ENCODE measurements at places on chromosomes 3 and 15.

- no peak for DNase-seq
These were observed 7.0 kb downstream of the BHLHE40 start for GRCh38 chr3:4986175-4986781.

DNA sequence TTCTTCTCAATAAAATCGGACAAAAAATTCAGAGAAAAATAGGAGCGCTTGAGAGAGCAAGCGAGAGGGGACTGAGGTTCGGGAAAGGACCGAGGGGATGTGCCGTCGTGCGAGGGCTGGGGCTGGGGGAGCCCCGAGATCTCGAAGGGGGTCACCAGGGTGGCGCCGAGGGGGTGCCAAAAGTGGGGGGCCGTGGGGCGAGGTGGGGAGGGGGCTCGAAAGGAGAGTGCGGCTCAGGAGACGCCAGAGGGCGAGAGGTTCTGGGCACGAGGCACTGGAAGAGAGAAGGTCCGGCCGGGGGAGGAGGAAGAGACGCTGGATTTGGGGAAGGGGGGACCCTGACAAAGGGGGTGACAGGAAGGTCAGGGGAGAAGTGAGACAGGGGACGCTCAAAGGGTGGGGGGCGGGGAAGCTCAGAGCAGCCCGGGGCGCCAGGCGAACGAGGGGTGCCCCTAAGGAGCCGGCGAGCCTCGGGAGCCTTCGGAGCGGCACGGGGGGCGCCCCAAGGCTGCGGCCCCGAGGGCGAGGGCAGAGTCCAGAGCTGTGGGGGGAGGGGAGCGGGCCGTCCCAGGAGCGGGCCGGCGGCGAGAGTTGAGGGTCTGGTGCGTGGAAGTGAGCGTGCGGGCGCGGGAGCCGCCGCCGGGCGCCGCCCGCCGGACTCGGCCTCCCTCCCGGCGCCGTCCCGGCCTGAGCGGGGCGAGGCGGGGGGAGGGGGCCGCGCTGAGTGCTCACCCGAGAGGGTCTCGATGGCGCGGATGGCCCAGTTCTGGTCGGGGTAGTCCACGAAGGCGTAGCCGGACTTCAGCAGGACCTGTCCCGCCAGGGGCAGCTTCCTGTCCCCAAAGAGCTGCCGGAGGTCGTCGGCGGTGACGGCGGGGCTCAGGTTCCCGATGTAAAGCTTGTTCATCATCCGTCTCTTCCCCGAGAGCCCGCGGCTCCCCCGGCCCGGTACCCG lies 514 bp downstream of the IGF2BP2 start:
- no peak for DNase-seq

- DNase-seq, result no peak
These were observed 39.0 kb downstream of the RASA2 start for GRCh38 chr3:141525814-141526213.

- no peak for DNase-seq
These were observed 773.4 kb downstream of the ROBO1 start for GRCh38 chr3:78994174-78995027.

- no peak for DNase-seq
These were observed 27.6 kb downstream of the ZNF592 start for GRCh38 chr15:84775867-84776449.

DNA sequence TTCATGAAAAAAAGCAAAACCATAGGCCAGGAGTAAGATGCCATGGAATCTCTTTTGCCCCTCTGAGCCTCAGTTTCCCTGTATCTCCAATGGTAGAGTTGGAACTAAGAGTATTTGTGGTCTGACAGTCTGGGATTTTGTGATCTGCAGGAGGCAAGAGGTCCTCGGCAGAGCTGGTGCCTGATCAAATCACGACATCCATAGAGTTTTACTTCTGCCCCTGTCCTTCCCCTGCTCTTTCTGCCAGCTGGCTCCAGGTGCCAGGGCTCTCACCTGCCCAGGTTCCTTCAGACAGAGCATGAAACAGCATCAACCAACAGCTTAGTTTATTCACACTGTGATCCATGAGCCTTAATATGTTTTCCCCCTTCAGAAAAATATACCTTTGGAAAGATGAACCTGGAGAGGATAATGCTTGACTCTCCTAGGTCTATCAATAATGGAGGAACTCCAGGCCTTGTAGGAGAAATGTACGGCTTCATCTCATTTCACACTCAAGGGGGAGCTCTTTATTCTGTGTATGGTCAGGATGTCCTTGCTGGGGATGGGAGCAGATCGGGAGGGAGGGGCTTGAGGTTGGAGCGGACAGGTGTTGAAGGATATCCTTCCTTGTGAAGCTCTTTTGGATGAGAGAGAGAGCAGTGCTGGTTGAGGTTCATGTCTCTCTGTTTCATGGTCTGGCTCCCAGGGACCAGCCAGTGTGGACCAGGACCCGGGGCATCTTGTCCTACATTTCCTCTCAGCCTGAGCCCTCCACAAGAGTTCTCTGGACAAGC lies 309.9 kb downstream of the RPLP1 start:
- DNase-seq, result no peak

- no peak for DNase-seq
These were observed 58.1 kb upstream of the FNDC3B start for GRCh38 chr3:171981271-171981605.

DNA sequence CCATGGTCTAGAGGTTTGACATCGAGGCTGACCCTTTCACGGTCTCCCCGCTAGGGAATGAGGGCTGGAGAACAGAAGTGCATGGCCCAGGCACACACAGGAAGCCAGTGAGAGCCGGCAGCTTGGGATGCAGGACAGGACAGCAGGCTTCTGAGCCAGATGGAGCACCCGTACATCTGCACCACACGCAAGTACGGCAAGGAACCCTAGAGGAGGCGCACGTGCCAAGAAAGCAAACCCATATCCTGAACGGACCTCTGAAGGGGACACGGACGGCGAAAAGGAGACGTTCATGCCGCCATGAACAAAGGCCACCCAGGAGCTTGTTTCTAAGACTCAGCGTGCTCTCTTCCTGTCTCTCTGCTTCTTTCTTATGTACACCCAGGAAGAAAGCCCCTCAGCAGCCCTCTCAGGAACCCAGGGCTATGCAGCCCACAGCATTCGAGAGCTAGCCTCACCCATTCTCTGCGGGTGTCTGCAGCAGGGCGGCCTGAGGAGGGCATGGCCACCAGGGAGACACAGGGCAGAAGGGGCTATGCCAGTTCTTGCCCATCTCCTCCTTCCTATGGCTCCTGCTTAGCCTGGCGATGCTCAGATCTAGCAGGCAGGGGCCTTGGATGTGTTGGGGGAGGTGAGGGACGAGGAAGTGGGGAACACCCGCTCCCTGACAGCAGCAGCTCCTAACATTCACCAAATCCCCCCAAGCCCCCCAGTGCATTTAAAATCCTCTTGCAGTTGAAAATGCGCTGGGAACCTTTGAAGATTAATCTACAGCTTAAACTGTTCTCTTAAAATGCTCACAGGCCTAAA lies 81.3 kb downstream of the PCSK6 start:
- DNase-seq, result no peak

DNA sequence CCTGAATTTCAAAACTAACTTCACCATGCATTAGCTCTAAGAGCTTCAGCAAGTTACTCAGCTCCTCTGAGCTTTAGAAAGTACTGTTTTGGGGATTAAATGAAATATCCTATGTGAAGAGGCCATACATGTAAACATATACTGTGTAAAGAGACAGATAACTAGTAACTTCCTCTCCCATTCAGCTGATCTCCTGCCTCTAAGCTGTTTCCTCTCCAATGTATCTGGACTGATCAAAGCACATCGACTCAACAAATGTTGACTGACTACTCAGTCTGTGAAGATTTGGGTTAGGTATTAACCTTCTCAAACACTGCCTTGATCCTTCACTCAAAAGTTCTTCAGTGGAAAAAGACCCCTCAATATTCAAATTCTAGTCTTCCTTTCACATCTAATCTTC lies 82.0 kb downstream of the BOC start:
- DNase-seq, result no peak

DNA sequence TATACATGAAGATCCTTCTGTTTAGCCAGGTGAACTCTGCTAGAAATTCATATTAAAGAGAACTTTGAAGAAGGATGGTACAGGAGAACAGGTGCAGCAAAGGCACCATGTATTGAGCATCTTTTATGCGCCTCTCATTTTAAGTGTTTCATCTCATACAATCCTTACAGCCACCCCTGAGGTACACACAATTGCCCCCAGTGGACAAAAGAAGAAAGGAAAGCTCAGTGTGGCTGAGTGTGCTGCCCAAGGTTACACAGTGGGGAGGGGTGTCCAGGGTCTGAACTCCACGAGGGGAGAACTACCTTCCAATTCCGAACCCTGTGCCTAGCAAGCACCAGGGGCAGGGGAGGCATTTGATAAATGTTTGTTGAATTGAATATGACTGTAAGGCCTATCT lies 98.6 kb downstream of the MECOM start:
- no peak for DNase-seq

DNA sequence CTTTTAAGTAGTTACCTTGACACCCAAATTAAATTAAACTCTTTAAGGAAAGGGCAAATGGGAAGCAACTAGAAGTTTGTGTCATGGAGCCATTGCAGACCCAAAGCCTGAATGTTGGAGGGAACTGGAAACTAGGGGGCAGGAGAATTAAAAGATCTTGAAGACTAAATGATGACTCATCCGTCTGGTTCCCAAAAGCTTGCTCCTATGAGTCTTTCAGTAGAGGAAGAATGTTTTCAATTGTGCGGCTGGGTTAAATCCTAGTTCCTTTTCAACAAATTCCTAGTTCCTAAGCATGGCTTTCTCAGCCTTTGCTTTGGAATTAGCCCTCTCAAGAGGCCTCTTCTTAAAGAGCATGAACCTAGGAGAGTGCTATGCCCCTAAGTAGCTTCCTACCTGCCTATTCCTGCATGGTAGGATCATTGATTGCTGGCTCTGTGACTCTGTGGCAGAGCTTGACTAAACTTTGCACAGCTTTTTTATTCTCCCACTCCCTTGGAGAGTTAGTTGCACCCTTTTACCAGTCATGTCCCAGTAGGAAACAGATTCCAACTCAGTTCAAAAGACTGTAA lies 17.7 kb downstream of the CLEC3B start:
- DNase-seq, result no peak

GRCh38 chr3:47035645-47036044 lies 56.2 kb downstream of the NBEAL2 start:
- DNase-seq, result no peak

GRCh38 chr3:13111873-13112520 lies 38.8 kb upstream of the IQSEC1 start:
- DNase-seq, result no peak

GRCh38 chr3:98359993-98360675 lies 6.5 kb downstream of the OR5K4 start:
- DNase-seq, result no peak

GRCh38 chr3:120349855-120350125 lies 636 bp upstream of the LRRC58 start:
- no peak for DNase-seq

DNA sequence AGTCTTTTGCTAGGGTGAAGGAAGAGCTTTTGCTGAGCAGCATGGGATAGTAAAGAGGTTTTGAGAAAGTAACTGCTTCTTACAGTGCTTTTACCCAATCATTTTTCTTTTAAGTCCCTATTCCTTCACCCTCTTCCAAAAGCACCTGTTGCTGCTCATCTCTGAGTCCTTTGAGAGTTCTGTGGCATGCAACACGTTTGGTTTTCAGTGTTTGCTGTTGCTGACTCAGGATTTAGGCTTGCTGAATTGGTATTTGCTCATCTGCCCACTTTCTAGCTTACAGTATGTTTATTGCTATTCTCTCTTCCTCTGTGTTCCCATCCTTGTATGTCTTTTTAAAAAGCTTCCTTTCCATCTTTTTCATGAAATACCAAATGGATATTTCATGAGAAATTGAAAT lies 55.9 kb upstream of the THRB start:
- DNase-seq, result no peak

- no peak for DNase-seq
These were observed 43.3 kb downstream of the RBMS3 start for GRCh38 chr3:29324180-29324651.

DNA sequence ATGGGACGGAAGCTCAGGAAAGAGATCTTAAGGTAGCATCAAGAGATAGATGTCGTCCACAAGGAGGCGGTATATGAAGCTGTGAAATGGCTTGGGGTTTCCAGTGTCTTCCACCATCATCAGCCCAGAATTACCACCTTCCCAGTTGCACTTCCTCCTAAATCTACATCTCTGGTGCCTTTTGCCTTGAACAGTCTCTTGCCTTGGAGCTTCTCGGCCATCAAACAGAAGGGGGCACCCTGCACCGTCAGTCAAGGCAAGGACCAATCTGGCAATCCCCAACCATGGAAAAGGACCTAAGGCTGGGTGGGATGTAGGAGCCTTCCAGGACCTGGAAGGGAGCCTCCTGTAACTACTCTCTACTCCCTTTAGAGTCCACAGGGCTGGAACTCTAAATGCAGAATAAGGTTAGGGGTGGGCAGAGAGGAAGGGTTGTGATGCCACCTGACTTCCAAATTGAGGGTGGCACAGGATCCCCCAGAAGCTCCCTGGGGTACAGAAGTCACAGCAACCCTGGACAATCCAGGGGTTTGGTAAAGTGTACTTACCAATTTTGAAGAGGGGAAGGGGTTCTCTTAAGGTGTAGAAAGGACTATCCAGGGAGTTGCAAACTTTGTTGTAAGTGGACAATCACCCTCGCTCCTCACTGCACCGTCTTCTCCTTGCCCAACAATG lies 1.0 kb upstream of the RYR3 start:
- DNase-seq, result no peak

DNA sequence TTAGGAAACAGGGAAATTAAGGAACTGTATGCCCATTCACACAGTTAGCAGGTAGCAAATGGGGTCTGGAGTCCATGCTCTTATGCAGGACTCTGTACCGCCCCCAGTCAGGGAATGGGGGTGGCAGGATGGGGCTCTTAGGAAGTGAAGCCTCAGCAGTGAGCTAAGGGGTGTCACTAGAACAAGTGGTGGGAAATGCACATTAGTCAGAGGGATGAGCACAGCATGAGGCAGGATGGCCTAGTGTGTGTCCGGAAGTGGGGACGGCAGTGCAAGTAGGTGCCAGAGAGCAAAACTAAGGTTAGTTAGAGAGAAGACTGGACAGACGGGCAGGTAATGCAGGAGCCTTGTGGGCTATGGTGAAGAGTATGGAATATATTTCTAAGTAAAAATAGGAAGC lies 60.7 kb downstream of the ST3GAL6 start:
- no peak for DNase-seq

DNA sequence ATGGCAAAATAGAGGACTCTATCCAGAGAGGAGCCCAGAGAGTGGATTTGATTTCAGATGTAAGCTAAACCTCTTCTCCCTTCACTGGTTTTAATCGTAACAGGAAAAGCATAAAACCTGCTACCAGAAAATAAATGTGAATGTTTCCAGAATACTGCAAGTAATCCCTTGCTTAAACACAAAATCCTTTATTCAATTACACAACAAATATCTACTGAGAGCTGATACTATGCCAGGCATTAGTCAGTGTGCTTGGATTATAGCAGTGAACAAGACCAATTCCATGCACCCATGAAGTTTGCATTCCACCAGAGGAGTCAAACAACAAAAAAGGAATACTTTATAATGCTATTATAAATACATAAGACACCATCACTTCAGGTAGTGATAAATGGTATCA lies 15.1 kb downstream of the AVEN start:
- no peak for DNase-seq

All from naive thymus-derived CD8-positive, alpha-beta T cell (primary cell).